ENCODE measurements at places on chromosomes 7 and 10.

GRCh38 chr10:13567030-13567429 is 19.7 kb upstream of the PRPF18 start:
- DNase-seq = no peak

- no peak for DNase-seq
Observed at GRCh38 chr7:142488036-142488633, 230.3 kb upstream of the PRSS58 start.

DNA sequence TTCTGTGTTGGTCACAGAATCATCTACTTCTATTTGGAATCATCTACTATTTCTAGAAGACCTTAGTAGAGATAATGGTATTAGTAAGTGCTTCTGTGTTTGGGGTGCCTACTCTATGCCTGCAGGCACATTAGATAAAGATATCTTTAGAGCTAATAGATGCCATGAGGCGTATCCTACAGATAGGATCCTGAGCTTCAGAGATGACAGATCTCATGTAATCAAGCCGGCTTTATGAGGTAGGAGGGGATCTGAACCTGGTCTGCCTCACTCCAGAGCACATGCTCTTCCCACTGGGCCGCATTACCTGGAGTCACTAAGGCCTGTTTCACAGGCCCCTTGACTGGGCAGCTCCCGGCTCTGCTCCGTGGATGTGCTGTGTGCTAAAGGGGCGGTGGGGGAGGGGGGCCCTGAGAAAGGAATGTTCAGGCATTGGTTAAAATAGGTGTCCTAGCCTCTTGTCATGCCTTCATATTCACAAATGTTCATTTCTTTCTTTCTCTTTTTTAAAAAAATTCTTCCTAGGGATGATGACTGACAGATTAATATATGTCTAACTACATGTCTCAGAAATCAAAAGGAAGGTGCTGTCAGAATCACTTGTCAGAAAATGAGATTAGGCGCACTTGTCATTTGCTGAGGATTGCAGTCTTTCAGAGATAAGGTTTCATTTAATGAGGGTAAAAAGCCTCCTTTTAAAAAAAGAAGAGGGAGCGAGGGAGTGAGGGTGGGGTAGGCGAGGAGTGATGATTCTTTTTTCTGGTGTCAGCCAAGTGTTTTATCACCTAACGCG is 458.0 kb upstream of the GALNT17 start:
- no peak for DNase-seq

DNA sequence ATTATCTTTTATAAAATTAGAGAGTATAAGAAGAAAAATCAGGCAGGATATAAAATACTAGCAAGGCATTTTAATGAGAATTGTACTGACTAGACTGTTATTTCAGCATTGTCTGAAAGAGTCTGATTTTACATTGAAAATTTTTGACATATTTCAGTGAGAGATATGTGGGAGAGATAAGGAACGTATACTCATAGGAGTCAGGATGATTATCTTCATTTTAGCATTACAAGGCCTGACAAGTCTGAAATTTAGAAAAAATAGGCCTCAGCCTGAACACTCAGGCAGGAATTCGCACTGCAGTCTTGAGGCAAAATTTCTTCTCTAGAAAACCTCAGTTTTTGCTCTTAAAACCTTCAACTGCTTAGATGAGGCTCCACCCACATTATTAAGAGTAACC is 386.0 kb downstream of the HGF start:
- DNase-seq = no peak

DNA sequence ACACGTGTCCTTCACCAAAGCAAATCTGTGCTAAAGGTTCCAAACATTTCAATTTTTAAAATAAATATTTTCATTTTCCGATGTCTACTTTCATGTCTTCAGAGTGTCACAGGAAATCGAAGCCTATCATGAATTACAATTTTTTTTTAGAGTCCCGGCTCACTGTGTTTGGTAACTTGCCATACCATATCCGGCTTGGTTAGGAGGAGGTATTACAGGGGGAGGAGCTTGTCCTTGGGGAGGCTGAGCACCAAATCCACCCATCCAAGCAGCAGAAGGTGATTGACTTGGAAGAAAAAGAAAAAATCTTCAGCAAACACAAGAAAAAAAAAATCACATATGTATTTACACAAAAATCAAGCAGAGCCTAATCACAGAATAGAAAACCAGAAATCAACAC is 21.3 kb downstream of the TIAL1 start:
- no peak for DNase-seq

DNA sequence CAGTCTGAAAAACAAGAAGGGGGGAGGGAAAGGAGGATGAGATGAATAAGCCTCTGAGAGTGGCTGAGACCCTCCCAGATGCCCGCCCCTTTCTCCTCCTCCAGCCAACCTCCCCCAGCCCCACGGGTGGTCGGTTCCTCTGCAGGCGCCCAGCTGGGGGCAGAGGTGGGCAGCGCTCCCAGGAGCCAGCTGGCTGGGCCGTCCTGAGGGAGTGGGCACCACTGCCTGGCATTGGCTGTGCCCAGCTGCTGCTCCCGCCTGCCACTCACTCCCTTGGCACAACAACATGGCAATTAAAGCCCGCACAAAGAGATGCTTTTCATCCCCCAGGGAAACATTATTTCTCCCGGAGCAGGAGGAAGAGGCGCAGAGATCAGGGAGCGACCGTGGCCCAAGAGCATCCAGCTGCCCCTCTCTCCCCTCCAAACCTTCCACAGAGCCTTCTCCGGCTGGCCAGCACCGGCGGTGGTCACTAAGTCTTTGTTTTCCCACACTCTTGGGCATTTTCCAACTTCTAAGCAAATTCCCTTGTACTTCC is 107.2 kb downstream of the SPDYE5 start:
- DNase-seq = peak; percentile 91

DNA sequence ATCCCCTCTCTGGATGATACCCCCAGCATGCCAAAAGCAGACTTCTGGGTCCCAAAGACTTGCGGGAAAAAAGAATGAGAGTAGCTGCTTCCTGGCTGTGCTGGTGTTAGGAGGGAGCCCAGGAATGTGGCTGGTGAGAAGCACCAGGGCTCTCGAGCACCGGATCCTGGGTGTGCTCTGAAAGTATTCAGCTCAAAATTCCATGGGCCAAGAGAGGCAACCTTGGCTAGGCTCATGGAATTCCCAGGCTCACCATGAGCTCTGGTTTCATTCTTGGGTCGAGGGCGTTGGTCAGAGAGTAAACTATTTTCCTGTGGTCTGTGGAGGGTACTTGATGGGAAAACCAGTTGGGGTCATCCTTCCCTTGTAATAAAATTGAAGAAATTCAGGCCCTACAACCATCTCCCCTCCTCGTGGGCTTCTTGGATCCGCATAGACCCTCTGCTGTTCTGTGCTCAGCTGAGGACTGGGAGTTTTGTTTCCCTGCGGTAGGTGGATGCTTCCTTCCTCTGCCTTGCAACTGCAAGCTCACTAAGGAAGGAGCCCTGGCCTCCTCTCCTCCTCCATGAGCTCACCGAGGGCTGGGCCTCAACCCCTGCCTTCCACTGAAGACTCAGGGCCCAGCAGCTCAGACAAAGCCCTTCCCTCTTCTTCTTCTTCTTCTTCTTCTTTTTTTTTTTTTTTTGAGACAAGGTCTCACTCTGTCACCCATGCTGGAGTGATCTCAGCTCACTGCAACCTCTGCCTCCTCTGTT is 34.5 kb upstream of the AQP1 start:
- no peak for DNase-seq

GRCh38 chr7:16171928-16172327 is 249.4 kb downstream of the CRPPA start:
- no peak for DNase-seq

- no peak for DNase-seq
Observed at GRCh38 chr7:54189330-54189729, 352.8 kb upstream of the VSTM2A start.

DNA sequence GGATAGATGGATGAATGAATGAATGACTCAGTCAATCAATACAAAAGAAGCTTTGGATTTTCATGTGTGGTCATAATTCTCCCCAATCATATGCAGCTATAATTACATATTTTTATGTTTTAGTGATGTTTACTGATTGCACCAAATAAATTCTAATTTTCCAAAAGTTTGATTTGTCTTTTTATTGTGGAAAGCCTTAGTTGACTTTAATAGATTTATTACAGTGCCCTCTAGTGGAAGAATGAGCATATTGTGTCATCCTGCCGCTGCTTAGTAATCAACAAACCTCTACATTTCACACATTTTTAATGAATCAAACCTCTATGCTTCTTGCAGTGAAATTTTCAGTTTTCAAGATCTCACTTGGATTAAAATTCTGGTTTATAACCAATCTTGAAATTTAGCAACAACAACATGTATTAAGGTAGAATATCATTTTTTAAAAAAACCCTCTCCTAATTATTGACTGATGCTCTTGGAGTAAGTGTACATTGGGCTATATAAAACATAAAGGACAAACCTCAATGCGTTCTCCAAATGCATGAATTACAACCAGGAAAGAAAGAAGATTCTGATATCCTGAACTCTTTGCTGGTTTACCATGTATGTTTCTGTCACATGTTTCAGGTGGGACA is 55.6 kb upstream of the PNLIP start:
- DNase-seq = peak; percentile 0

DNA sequence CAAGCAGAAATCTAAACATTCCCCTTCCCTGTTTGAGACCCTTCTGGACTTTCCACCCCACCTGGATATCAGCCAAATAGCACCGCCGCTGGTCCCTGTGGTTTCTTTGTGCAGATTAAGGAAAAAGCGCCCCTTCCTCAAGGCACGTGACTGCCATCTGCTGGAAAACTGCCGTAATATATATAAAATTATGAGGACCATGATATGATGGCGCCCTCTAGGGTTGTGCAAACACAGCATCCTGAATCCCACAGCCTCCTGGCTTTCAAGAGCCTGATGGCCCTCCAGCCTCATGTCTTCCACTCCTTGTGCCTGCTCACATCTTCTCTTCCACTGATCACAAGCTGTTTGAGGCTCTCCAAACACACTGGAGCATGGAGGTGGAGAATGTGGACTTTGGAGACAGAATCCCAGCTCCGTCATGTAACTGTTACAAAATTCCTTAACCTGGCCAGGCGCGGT is 121.3 kb downstream of the MYL10 start:
- DNase-seq = peak; percentile 59

DNA sequence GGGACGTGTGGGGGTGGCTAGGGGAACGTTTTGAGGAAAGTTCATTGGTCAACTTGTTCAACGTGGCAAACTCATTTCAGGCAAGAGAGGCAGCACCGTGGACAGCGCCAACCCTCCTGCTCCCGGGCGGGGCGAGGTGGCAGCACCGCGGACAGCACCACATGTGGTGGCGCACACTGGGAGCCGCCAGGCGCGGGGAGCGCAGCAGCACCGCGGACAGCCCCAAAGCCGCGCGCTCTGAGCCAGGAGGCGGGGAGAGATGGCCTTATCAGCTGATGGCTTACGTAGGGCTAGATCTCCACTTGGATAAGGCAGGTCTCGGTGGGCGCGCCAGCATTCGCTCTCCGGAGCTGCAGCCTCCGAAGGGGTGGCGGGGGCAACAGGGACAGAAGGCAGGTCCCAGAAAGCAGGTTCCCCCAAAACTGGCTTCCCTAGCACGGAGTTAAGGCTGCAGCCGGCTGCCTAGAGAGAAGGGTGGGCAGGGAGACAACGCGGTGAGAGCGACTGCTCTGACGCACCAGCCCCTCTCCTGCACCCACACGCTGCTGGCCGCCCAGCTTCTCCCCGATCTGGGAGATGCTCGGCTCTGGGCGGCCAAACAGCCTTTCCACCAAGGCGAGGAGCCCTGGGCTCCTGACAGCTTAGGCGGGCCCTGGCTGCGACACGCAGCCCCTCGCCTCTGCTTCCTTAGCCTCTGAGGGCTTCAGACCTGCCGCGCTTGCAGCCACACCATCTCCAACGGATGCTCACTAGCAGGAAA is at the start of gene HTR5A:
HTR5A (plus strand) TSS at position 333 of the 760 bp plus-strand sequence. CDS start 576 bp downstream, outside the sequence.
- DNase-seq = no peak

- no peak for DNase-seq
Observed at GRCh38 chr10:44981172-44982113, 2.8 kb upstream of the DEPP1 start.

- no peak for DNase-seq
Observed at GRCh38 chr10:75431180-75432111, at the start of gene LRMDA. TSS of gene LRMDA (plus strand) at chr10:75431624.

DNA sequence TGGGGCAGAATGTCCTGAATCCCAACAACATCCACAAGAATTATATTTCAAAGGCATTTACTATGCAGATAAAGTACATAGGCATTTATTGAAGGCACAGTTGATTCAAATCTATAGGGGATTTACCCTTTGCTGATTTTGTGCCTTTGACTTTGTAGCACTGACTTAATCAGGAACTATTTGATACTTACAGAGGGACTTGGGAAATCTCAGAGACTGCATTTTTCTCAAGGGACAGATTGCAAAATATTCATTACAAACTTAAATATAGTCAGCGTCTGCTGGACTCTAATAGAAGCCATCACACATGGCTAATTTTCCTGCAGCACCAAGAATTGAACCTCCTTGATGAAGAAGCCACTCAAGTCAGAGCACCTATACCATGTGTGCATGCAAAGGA is 44.9 kb downstream of the FAS start:
- no peak for DNase-seq

- no peak for DNase-seq
Observed at GRCh38 chr7:114652041-114652440, 237.4 kb downstream of the FOXP2 start.

DNA sequence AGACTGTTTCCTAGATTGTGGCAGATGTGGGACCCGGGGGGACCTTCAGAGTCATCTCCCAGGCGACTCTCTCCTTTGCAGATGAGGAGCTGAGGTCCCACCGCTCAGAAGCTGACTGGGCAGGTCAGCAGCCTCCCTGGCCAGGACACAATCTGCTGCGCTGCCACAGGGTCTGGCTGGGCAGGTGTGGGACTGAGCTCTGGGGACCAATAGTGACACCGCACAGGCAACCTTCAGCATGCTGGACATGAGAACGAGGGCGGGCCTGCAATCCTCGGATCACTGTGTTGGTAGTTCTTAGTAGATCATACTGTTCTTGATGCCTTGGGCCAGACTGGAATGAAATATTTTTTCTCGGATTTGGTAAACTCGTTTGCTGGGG is 20.5 kb upstream of the CRYGN start:
- DNase-seq = no peak

DNA sequence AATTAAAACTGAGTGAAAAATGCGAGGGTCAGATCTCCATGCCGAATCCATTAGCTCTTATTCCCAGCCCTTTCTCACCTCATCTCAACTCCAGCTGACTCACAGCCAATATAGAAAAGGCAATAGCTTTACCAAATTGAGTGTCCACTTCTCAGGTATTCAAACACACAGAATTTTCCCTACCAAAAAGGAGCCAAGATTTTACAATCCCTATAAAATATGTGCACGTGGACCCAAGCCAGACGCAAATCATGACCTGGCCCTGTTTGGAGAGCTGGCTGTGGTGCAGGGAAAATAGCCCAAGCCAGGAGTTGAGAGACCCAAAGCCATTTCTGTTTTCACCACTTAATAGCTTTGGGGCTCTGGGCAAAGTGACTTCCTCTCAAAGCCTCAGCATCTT is 379.7 kb upstream of the AUTS2 start:
- DNase-seq = no peak

DNA sequence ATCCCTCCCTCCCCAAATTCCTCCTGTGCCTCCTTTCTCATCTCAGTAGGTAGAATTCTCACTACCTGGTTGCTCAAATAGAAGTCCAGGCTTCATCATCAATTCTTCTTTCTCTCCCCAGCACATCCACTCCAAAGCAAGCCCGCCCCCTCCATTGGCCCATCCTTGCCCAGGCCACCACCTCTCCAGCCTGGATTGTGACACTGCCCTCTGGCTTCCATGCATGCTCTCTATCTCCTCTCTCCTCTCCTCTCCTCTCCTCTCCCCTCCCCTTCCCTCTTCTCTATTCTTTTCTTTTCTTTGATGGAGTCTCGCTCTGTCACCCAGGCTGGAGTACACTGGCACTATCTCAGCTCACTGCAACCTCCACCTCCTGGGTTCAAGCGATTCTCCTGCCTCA is 144.9 kb downstream of the UBE2H start:
- DNase-seq = no peak

Data from NCI-H1694 treated with DMSO at 0.1 percent for 48 hours (cell line).